ENCODE measurements at places on chromosomes 5 and 9. TPM values are rescaled to one million over a fixed set of nuclear protein-coding genes. Genes with fewer than 3 reads are reported as not detected.

DNA sequence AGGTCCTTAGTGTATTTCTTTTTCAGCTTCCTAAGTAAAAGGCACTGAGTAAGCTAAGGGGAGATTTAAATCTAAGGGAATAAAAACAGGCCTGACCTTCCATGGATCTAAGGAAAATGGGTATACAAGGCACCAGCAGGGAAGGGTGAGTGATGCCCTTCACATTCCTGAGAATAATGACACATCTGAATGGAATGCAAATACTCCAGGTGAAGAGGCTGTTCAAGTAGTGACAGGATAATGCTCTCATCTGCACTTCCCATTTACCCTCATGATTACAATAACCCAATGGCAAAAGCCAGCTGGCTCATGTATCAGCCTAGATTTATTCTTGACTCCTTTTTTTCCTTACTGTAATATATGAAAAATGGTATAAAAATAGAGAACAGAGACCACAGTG is 216.2 kb upstream of the ACTBL2 start:
- DNase-seq, result no peak

DNA sequence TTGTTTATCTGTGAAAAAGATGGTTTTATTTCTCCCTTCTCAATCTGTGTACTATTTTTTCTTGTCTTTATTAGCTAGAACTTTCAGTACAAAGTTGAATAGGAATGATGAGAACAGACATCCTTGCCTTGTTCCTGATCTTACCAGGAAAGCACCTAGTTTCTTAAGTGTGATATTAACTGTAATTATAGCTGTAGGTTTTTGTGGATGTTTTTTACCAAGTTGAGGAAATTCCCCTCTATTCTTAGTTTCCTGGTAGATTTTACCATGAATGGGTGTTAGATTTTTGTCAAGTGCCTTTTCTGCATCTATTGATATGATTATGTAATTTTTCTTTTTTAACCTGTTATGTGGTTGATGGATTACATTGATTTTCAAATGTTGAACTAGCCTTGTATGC is 68.7 kb downstream of the KCNN2 start:
- DNase-seq, result no peak

DNA sequence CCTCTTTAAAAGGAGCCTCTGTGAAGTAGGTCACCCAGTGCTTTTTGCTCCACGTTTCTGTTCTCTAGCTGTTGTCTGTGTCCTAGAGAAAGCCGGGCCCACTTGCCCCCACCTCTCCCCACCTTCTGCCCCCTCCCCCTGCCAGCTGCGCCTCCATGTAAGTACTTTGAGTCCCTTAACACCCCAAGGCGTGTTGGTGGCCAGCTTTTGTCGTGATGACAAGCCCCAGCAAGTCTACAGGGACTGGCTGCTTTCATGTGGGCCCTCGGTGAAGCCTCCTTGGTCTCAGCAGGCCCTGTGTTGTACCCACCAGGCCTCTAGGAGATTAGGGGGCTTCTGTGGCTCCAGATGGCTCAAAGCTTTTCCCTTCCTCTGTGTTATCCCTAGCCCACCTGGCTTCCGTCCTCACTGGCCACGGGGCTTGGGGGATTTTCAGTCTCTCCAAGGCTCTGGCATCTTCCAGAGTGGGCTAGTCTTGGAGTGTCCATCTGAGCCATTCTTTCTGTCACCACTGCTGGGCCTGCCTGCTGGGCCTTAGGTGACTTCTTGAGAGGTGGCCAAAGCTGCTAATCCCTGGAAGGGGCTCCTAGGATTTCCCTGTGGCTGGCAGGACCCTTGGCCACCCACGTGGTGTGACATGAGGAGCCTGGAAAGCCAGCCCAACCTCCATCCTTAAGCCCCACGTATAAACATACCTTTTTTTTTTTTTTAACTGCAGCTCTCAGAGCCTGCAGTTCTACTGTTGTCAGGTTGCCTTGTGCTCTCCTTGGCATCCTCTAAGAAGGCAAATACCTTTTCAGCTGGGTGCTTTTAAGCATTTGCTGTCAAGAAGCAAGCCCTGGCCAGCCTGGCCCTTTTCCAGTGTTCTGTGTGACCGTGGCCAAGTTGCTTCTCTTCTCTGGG is 1.1 kb upstream of the NDST1 start:
- DNase-seq, result no peak

GRCh38 chr5:134530301-134531077 is 5.0 kb downstream of the JADE2 start:
- DNase-seq, result no peak

DNA sequence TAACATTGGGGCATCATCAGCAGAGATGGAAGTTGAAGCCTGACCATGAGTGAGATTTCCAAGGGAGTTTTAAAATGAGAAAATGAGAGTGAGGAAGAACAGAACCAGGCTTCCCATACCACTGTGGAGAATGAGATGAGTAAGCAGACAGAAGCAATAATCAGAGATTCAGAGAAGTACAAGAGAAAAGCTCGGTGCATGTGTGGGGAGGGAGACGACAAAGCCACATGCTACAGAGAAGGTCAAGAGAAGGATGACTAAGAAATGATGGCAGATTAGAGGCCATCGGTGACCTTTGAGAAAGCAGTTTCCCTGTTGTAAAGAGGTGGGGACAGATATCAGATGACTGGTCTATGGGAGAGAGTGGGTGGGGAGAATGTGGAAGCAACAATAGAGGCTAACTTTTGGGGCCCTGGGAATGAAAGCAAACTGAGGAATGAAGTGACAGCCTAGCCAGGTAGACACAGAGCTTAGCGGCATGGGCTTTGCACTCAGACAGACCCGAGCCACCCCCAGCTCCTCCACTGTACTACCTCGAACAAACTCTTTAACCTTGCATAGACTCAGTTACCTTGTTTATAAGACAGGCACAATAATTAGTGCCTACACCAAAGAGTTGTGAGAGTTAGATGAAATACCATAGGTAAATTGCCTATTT is 207.7 kb downstream of the PIK3R1 start:
- no peak for DNase-seq

- no peak for DNase-seq
Observed at GRCh38 chr5:110536120-110537115, 190.1 kb downstream of the TMEM232 start.

DNA sequence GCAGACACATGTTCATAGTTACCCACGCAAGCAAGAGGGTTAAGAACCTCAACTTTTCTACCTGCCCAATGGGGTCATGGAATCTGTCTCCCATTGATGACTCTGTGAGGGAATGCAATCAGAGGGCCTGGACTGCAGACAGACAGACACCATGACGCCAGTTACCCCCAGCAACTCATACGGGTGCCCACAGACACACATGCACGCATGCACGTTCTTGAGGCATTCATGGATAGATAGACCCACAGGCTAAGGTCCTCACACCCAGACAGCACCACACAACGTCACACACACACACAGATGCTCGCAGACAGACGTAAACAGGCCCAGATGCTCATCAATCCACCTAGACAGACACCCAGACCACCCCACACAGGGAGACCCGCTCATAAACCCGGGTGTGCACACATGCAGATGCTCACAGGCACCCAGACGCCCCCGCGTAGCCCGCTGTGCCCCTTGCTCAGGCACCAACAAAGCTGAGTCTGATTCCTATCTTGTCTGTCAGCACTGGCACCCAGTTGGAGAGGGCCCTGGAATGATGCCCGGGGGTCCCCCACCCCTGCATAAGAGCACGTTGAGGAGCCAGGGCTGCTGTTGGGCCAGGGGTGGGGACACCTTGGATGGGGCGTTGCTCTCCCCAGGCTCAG is 23.6 kb downstream of the LHX2 start:
- DNase-seq, result no peak

- DNase-seq, result no peak
Observed at GRCh38 chr9:19231904-19232822, 1.7 kb downstream of the DENND4C start.

- peak; percentile 15 for DNase-seq
Observed at GRCh38 chr5:28648108-28648507, 1609.7 kb upstream of the CDH9 start.

DNA sequence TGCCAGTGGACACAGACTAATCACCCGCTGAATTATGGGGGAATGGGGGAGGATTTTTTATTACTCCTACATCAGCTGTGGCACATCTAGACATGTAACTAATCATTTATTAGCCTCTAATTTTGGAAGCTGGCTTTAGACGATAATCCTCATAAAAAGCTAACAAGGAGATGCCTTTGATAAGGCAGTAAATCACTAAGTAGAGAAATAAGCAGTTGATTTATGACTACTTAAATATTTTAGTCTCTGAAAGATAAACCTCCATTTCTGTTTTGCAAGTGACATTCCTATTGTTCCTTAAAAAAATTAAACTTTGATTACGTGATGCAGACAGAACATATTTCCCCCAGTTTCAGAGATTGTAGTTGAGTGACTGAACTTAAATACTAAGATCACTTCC is 206.4 kb upstream of the CDKN2B start:
- DNase-seq, result no peak

DNA sequence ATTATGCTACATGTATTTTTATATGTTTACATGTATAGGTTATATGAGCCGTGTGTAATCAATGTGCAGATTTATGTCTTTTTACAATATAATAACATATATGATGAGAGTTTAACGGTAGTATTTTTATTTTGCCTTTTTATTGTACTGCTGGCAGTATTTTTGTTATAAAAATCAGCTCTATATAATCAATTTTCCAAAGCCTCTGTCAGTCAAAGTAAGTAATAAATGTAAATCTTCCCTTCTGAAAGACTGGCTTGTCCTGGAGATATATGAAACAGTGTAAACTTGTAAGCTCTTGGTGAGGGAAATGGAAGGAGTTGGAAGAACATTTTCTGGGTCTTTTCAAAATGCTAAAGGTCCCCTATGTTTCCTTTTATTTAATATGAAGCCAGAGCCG is 173.8 kb downstream of the SSBP2 start:
- no peak for DNase-seq

DNA sequence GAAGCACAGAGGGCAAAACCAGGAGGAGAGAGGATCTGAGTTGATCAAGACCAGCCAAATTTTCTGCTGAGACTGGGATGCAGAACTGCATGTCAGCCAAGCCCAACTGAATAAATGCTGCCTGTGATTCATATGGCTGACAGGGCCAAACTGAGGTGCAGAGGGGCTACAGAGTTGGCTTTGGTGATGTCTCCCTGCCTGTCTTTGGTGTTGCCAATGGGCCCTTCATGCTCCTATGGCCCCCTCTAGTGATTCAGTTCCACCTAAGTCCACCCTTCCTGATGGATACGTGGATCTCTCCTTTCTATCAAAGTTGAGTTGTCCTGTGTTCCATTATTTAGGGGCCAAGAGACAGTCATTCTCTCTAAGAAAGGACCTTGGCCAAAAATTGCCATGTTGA is 163.6 kb upstream of the TLE4 start:
- no peak for DNase-seq

DNA sequence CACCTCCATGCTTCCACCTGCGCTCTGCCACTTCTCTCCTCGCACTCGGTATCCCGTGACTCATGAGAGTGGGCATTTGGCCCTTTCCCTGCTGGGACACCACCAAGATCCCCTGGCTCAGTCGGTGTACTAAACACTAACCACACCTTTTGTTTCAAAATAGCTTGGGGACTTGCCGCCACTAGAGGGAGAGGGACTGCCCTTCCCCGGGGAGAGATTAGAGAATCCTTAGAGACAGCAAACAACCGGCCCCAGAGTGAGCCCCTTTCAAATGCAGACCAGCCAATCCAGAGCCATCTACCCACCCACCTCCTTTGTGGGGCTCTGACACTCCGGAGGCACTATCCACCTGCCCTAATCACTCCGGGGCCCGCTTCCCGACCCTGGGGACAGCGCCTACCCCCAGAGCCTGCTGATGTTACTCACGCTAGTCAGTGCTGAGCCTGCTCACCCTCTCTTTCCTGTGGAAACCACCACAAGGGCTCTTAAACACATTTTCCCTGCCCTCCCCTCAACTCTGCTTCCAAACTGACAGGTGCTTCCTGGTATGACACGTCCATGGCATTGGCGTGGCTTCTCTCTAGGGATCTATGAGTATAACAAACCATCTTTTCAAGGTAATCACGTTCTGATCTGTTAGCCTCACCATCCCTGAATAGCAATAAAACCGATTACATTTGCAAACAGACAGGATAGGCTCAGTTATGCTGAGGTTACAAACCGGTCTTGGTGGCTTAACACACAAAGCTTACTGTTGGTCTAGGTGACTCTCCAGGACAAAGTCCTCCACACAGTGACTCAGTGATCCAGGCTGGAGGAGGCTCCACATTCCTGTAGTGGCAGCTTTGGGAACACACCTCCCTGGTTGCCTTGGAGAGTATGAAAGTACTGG is 180.1 kb upstream of the MVB12B start:
- DNase-seq, result no peak

DNA sequence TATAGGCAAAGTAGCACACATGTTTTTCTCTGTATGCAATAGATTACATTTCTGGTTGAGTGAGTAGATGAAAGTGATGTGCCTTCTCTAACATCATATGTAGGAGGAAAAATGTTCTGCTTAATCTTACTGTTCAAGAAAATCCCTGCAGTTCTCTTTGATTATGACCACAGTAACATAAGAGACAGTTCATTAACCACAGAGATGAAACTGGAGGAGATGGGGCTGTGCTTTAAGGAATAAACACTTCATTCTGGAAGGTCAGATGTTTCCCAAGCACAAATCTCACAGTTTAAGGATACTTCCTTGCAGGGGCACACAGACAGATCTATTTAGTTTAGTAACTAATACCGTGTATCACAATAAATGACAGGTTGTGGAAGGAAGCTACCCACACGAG is 150.2 kb downstream of the SEMA5A start:
- DNase-seq, result no peak

- no peak for DNase-seq
Observed at GRCh38 chr9:133101356-133102189, 19.5 kb downstream of the RALGDS start.

- DNase-seq, result no peak
Observed at GRCh38 chr9:97863314-97863713, 10.3 kb downstream of the FOXE1 start.

GRCh38 chr5:69084195-69084594 is 9.6 kb upstream of the SLC30A5 start:
- no peak for DNase-seq

DNA sequence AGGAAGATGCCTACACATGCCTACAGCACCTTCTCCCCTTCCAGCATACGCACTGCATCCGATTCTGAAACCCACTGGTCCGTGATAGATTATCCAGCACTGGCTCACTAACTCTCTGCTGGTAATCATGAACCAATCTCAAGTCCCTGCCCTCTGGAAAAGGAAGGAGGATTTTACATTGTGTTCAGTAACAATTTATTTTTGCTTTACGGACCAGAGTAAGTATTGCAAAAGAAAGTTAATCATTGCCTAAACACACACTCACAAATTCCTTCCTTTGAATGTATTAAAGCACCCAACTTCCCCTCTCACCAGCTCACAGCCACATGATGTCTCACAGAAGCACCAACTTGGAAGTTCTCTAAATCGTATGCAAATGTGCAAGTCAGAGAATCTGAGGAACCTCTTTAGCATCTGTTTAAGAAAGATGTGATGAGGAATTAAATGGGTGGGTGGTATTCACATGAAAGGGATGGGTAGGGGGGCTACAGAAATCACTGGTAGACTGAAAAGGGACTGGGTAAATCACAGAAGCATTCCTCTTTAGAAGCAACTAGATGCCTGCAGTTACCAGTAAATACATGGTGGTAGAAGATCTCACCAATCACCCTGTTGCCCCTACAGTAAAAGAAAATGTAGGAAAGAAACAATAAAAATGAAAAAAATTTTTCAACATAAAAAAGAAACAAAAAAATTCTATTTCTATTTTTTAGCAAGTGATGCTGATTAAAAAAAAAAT is 8.4 kb downstream of the GNAQ start:
- peak; percentile 34 for DNase-seq

CARD9 gene
- total RNA-seq, result 0.17 TPM

NEUROG1 gene
- not detected for total RNA-seq

MAP1B gene
- 50.3 TPM for total RNA-seq

TBC1D13 gene
- 12.0 TPM for total RNA-seq

ACER2 gene
- total RNA-seq, result 0.31 TPM

SLC25A2 gene
- total RNA-seq, result not detected

TSSK1B gene
- not detected for total RNA-seq
